Stomach (tissue), 19 donors: ENCODE measurements at places on chromosomes 4 and X. TPM values are rescaled to one million over a fixed set of nuclear protein-coding genes. Genes with fewer than 3 reads are reported as not detected.

INTS6L gene
- 12.9 TPM for total RNA-seq

GRCh38 chrX:22060415-22061280 is 28.5 kb downstream of the PHEX start:
- no peak for DNase-seq
- H3K27ac ChIP-seq, result no peak overlapping the region
- no peaks in the 10 kb centered on the region for H3K27me3 ChIP-seq
- no peaks in the 10 kb centered on the region for H3K4me1 ChIP-seq

DNA sequence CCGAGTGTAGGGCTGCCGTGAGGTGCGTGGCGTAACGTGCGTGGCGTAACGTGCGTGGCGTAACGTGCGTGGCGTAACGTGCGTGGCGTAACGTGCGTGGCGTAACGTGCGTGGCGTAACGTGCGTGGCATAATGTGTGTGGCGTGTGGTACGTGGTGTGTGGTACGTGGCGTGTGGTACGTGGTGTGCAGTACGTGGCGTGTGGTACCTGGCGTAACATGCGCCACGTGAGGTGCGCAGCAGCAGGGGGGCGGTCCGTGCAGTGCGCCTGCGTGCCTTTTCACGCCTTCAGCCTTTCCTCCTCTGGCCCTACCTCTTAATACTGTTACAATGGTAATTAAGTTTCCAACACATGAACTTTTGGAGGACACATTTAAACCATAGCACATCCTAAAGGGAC is at the start of gene TFDP3:
TSS of gene TFDP3 (minus strand) at position 26 of the 400 bp plus-strand sequence. CDS start 95 bp downstream, outside the sequence.
- no peaks in the 10 kb centered on the region for H3K4me1 ChIP-seq
- no peak within 1 kb of the TSS for H3K4me3 ChIP-seq
- no peak within 1 kb of the TSS for H3K27ac ChIP-seq
- no peaks in the 10 kb centered on the region for H3K36me3 ChIP-seq
- no peak for DNase-seq
- H3K27me3 ChIP-seq, result no peaks in the 10 kb centered on the region

DNA sequence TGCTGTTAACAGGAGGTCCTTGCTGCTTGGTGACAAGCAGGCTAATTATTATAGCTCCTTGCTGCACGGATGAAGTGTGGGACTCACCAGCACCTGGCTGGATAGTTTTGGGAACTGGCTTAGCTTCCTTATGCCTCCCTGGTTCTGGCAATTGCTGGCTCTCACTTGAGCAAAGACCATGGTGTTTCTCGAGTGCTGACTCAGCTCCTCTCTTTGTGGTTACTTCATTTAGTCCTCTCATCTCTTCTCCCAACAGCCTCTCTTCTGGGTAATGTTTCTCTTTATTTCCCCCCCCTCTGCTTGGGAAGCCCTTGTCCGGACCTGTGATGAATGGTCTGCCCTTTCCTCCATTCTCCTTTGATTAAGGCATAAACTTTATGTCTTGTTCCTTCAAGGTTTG is 100.4 kb downstream of the CBLL2 start:
- no peak overlapping the region for H3K4me3 ChIP-seq
- no peaks in the 10 kb centered on the region for H3K27me3 ChIP-seq
- H3K4me1 ChIP-seq, result no peaks in the 10 kb centered on the region
- DNase-seq, result no peak
- no peak overlapping the region for H3K27ac ChIP-seq

MAGEA9 gene
- total RNA-seq, result not detected

NAP1L5 gene
- 5.8 TPM for total RNA-seq

GRCh38 chr4:77220828-77221613 is 64.0 kb downstream of the CCNG2 start:
- no peaks in the 10 kb centered on the region for H3K36me3 ChIP-seq
- no peak overlapping the region for H3K27ac ChIP-seq
- no peaks in the 10 kb centered on the region for H3K4me1 ChIP-seq
- DNase-seq, result peak; percentile 40
- H3K4me3 ChIP-seq, result no peak overlapping the region
- no peaks in the 10 kb centered on the region for H3K27me3 ChIP-seq

DNA sequence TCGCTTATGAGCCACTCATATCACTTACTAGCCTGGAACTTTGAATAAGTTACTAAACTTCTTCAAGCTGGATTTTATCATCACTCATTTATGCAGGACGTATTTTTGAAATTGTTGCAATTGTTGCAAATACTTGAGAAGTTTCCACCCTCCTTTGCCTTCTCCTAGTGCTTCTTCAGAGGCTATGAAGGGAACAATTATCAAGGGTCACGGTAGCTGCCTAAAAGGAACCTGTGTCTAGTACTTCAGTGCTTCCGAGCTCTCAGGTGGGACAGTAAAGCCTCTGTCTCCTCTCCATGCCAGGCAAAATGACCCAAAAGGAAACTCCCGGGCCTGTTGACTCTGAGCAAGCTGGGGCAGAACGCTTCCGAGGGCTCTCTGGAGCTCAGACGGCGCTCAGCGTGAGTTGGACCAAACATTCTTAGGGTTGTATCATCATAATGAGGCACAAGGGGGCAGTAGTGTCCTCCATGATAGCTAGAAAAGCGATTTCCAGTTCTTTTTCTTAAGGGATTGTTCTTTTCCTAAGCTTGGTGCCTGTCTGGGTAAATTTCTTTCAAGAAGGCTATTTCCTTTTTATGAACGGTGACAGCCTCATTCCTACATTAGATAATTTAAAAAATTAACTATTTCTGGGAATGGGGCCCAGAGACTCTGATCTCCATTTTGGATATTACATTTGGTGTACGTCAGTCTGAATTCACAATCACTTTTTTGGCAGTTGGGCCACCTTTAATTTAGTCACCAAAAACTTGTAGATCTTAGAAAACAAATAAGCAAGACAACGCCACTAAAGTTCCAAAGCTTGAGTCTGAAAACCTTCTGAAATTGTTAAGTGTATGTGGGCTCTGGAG is 73.1 kb downstream of the PACRGL start:
- no peak overlapping the region for H3K27ac ChIP-seq
- no peak overlapping the region for H3K4me3 ChIP-seq
- H3K36me3 ChIP-seq, result no peaks in the 10 kb centered on the region
- H3K4me1 ChIP-seq, result peaks cover 6% of the 10 kb centered on the region

DNA sequence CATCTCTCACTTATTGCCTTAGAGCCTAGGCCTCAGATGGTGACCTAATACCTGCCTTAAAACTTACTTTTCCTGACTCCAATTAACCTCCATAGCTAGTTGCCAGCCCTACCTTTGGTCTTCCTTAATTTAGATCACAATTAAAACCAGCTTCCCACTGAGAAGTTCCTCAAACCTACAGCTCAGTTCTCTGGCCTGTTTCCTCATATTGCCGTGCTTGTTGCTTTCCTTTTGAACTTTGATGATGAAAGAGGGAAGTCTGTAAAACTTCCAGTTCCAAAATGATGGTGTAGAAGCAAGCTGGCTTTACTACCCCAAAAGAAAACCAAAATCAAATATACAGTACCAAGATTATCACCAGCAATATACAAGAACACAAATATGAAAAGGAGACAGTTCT is 28.9 kb upstream of the CAMK2D start:
- no peak overlapping the region for H3K27ac ChIP-seq
- no peaks in the 10 kb centered on the region for H3K27me3 ChIP-seq
- no peaks in the 10 kb centered on the region for H3K4me1 ChIP-seq
- no peak overlapping the region for H3K4me3 ChIP-seq
- DNase-seq, result no peak

SPANXA2 gene
- total RNA-seq, result not detected

- no peak overlapping the region for H3K4me3 ChIP-seq
- H3K27me3 ChIP-seq, result no peaks in the 10 kb centered on the region
- H3K27ac ChIP-seq, result peak overlapping the region; percentile 75
- H3K36me3 ChIP-seq, result no peaks in the 10 kb centered on the region
- DNase-seq, result no peak
These were observed 75.0 kb upstream of the FAM9C start for GRCh38 chrX:13119386-13119785.

DNA sequence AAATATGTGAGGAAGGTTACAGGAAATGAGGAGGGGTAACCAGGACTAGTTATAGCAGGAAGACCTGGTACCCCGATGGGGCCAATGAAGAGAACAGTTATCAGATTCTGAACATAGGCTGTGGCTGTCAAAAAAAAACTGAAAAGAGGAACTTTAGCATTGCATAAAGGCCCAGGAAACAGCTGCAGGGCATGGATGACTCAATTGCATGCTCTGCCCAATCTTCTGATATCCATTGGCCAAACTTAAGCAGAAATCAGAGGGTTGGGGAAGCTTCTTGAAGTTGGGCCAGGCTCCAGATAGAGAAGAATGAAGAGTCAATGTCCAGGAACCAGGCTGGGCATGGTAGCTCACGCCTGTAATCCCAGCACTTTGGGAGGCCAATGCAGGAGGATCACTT is 1222.4 kb upstream of the PRKX start:
- H3K36me3 ChIP-seq, result no peaks in the 10 kb centered on the region
- H3K27me3 ChIP-seq, result no peaks in the 10 kb centered on the region
- H3K4me1 ChIP-seq, result no peaks in the 10 kb centered on the region
- H3K27ac ChIP-seq, result no peak overlapping the region
- no peak for DNase-seq

DNA sequence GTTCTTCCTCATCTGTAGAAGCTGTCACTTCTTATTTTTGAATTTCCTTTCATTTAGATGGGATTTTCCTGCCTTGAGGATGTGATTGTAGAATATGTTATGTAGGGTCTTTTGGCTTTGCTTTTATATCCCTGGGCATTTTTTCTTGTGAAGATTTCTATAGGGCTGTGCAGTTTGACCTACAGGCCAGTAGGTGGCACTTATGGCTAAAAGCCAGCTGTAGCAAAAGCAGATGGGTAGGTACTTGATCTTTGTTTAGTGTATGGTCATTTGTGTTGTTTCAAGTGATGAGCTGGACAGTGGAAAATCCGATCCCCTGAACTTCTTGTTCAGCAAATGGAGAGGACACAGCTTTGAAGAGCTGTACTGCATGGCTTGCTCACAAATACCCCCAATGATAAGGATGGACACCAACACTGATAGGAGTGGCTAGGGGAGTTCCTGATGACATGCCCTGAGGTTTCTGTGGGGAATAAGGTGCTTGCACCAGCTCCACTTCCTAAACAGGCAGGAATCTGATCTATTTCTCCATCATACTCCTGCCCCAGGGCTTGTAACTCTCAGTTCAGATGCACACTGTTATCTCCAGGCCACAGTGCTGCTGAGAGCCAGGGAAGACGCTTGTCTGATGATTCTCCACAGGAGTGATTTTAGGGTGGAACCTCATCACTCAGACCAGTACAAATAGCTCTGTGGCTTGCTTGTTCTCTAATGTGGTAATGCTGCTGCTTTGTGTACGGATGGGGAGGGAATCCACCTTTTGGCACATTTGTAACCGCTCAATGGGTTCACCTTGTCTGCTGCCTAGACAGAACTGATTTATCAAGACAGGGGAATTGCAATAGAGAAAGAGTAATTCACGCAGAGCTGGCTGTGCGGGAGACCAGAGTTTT is 417.1 kb upstream of the MAGEB16 start:
- no peaks in the 10 kb centered on the region for H3K36me3 ChIP-seq
- no peaks in the 10 kb centered on the region for H3K27me3 ChIP-seq
